ENCODE measurements at places on chromosomes 13 and 19.

DNA sequence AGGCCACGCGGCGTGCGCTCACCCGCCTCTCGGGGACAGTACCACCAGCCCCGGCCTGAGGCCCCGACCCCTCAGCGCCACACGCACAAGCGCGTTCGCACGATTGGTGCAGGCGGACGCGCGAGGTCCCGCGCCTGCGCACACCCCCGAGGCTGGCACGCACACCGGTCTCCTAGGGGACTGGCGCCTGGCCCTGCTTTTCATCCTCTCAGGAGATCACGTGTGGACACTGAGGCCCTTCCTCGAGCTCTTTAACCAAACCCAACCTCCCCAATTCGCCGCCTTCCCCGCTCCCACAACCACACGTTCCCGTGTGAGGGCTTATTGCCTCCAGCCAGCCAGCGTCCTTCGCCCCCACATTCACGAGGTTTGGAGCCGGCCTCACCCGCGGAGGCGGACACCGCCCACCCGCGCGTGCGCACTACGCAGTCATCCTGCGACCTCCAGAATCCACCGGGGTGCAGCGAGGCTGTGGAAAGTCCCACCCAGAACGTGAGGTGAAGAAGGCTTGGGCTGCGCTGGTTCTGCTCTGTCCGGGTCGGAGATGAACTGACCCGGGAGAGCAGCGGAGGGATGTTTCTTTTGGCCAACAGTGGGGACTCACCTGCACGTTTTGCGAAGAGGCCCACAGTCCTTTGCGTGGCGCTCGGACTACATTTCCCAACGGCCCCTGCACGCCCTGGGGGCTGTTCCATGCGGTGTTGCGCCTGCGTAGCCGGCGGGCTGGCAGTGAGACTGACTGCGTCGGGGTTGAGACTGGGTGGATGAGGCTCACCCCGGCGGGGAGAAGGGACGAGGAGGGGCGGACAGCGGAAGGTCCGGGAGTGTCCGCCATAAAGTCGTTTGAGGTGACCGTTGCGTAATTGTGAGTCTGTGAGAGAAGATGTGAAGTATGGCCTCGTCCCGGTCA, 539 bp upstream of the ZNF667 start:
- DNase-seq: peak; percentile 3

DNA sequence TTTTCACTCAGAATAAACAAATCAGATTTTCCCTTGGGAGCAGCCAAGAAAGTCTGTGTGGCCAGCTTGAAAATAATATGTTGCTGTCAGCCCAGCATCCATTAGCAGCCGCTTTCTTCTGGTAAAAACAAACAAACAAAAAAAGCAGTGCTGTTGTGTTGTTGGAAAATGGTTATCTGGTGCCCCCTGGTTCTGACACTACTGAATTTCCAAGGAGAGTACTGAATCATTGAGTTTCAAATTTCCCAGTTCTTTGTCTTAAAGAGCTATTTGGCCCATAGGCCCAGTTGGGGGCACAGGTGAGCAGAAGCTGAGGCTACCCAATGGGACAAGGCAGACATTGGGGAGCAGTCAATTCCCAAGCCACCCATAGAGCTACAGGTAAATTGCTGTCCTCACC, 995.9 kb downstream of the UQCRFS1 start:
- no peak for DNase-seq

DNA sequence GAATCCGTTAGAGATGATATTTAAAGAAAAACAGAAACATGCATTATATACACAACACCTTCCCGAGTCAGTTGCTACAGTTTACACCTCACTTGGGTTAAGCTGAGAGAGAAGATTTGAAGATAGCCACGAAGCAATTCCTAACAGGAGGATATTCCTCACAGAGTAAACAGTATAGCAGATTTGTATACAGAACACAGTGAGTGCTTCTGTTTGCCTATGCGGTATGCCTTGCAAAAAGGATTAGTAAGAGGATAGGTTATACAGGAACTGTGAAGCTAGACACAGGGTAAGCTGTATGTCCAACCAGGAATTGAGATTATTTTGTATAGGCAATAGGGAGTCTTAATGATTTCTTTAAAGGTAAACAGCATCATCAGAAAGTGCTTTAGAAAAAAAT, 471.8 kb downstream of the LIG4 start:
- DNase-seq: no peak

- DNase-seq: no peak
Observed at GRCh38 chr19:47130120-47130588, 481 bp upstream of the SAE1 start.

DNA sequence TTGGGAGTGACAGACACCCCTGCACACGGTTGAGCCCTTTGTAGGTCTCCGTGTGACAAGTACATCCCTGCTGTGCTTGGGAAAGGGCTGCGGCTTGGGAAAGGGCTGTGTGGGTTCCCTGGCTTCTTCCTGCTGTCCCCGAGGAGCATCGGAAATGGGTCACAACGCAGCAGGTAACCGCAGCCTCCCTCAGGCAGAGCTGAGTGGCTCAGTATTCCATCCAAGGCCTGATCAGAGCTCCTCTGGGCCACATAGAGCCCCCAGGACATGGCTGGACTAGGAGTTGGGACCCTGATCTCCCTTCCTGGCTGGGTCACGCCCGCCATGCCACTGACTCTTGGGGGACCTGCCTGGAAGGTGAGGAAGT, 16.3 kb downstream of the TECR start:
- no peak for DNase-seq

GRCh38 chr19:1875646-1876495, 9.4 kb downstream of the ABHD17A start:
- peak; percentile 82 for DNase-seq

- no peak for DNase-seq
Observed at GRCh38 chr13:50224534-50224933, 209.3 kb downstream of the KCNRG start.

DNA sequence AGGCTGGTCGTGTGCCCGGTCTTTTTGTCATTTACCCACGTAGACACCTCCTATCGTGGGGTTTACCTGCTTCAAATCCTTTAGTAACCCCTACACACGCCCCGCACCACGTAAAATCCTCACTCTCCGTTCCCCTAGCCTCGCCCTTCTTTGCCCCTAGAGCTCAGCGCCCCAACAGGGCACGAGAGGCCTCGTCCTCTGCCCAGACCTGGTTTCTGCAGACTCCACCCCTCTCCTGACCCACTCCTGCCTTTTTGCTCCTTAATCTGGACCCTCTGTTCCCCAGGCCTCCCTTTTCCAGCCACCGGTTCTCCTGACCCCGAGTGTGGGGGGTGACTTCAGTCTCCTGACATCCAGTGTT, 412 bp downstream of the ZNF528 start:
- DNase-seq: no peak

GRCh38 chr19:4354897-4355296, 11.5 kb downstream of the MPND start:
- no peak for DNase-seq

DNA sequence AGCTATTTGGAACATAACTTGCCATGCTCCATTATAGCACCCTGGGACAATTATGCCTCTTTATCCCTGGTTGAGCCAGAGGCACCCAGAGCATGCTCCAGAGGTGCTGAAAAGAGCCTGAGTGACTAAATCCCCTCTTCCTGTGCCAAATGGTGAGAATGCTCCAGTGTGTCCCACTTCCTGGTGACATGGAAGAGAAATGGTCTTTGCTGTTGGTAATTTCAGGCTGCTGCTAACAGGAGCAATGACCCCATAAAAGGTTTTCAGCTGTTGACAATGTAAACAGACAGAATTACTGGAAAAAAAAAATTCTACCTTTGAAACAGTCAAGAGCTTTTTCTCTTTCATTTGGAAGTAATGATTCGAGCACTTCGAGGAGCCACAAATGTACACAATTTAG, 341.8 kb downstream of the FGF9 start:
- no peak for DNase-seq

GRCh38 chr19:49255674-49256073, 69.3 kb downstream of the SLC6A16 start:
- DNase-seq: no peak

DNA sequence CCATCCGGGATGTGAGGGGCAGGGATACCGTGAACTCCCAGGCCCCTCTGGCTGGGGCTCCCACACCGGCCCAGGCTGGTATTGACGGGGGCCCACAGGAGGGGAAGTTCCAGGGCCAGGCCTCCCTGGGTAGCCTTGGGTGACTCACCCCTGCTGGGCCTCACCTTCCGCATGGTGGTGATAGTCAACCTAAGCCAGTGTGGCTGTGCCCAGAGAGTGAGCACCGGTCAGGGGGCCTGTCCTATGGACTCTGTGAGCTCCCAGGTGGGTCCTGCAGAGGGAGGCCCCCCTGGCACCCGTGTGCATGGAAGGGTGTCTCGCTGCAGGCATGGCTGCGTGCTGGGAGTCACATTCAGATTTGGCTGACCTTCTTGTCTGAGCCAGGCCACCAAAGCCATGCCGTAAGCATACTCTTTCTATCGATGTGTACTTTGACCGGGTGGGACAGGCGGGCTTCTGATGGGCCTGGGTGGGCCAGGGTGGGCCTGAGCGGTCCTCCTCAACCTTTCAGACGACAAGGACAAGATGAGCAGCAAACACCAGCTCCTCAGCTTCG, 27.6 kb downstream of the DHX34 start:
- no peak for DNase-seq

GRCh38 chr13:27267596-27267995, 3.0 kb upstream of the RASL11A start:
- DNase-seq: no peak

DNA sequence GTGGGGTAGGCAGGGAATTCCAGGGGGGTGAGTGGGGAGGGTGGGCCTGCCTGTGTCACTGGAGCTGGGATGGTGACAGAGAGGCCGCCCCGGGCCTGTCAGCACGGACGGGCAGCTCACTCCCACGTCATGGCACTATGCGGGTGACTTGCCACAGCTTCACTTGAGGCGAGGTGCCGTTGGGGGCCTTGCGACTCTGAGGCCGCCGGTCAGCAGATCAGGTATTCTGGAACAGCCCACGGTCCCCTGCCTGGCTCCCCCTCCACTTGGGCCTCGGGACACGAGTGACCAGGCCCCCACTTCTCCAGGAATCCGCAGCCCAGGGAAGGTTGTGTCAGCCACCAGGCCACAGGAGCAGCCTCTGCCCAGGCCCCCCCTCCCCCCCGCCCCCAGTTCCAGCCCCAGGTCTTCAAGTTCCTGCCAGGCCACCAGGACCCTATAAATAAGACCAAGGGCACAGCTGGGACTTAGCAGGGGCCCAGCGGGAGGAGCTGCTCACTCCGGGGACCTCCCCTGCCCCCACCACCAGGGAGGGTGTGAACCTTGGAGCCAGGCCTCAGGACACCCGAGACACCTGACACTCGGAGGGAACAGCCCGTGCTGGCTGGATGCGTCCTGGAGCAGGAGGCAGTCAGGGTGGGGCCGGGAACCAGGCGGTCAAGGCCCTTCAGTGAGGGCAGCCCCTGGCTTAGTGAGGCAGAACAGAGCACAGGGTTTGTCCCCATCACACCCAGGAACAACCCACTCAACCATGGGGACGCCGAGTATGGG, 2.7 kb upstream of the MIDN start:
- no peak for DNase-seq

- no peak for DNase-seq
Observed at GRCh38 chr13:50466456-50466855, 377.0 kb downstream of the DLEU7 start.

- no peak for DNase-seq
Observed at GRCh38 chr13:44244288-44244687, 129.3 kb upstream of the SERP2 start.

DNA sequence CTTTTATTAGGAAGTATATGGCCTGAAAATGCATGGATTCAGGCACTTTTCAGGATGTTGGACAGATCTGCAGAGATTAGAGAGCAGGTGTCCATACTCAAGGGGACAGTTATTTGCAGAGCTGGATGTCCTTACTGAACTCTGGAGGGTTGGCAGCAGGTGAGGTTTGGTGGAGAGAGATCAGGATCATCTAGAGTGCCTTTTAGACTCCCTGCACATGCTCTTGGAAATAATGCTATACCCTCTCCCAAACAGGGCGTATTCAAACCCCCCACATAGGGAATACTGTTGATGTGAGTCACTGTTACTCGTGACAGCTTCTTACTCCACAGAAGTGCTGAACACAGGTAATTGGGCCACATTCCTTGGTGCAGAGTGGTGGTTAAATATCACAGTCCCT, 725.7 kb upstream of the SGCG start:
- no peak for DNase-seq

DNA sequence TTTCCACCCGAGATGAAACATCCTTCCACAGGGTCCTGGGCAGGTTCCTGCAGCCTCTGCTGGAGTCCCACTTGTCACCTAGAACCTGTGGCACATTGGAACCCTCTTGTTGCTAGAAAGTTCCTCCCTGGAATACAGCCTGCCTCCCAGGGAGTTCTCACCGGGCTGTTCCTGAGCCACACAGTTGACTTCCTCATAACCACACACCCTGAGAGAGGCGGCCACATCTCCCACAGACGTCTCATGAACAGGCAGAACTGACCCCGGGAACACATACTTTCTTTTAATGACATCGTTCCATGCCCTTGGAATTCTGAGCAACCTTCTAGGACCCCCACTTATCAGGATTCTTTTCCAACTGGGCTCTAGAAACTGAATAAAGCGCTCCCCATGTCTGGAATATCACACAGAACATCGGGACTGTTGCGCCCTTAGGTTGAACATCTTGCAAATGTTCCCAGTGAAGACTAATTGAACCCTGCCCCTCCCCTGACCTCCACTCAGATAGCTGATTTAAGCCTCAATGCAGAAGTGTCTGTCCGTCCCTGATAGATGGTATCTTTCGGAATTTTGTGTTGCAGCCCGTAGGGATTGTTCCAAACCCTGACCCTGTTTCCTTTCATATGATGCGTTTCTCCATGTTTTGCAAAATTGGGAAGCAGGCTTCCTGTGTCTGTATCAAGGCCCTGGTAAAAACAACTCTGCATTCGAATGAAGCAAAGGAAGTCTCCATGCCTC, 91.1 kb downstream of the RAB20 start:
- no peak for DNase-seq

DNA sequence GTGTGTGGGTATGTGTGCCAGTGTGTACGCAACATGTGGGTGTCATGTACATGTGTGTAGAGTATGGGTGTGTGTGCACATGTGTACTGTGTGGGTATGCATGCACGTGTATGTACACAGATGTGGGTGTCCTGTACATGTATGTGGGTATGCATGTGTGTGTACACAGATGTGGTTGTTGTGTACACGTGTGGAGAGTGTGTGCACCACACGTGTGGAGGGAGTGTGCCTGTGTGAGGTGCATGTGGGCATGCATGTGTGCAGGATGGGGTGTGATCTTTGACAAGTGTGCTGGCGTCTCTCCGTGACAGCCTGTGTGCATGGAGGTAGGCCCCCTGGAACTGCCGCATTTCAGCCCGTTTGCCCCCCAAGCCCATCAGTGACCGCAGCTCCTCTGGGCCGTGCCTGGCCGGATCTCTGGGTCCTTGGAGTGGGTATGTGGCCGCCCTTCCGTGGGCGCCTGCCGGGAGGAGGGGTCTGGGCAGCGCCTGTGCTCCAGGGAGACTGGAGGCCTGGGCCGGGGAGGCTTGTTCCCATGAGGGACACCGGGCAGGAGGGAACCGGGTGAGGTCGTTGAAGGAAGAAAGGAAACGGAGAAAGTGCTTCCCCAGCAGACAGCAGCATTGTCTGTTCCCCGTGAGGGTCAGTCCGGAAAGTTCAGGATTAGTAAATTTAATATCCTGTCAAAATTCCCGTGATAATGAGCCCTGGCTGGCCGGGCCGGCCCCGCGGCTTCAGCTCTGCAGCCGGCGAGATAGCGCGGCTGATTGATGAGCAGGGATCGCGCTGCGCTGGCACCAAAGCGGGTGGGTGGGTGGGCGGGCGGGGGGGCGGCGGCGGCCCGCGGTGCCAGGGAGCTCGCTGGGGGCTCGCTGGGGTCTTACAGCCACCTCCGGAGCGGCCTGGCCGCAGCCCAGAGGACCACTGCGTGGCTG, 91.1 kb upstream of the SOX1 start:
- DNase-seq: no peak
